Cardiac muscle cell (in vitro differentiated cells and primary cell): ENCODE measurements at places on chromosomes 6 and 20.

DNA sequence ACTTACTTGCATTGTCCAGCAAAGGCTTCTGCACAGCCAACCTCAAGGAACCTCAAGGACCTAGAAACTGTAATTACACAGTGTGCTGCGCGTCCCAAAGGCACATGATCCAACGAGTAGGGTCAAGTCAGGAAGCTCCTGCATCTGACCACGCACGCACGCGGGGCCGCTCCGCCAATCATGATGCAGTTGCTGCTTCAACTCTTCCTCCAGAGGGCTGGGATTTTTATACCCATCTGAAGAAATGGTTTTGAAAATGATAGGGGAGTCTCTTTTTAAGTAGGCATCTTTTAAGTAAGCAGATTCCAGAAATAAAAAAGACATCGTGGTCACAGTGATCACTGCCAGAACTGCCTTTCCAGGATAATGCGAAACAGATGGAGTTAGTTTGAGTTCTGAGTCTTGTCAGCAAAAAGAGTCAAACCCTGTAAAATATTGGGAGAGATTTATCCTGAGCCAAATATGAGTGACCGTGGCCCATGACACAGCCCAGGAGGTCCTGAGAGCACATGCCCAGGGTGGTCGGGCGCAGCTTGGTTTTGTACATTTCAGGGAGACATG is 34.0 kb downstream of the KIF25 start:
- peak; percentile 66 for DNase-seq
- no peaks in the 10 kb centered on the region for H3K36me3 ChIP-seq
- peaks cover 5% of the 10 kb centered on the region for H3K27me3 ChIP-seq
- H3K4me3 ChIP-seq = no peak overlapping the region

DNA sequence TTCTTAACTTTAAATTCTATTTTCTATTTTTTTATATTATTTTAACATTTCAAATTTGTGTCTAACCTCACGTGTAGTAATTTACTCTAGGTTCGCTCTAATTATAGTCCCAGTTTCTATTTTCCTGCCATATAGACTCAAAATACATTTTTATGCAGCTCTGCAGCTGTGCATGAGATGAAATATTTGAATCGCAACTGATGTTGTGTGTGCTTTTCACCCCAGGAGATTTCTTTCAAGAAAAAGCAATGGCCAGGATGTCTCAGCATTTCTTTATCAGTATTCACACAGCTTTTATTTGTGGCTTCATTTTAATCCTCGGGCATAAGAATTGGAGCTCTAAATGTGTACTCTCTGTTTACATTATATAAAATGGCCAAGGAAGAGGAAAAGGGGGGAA is 157.6 kb downstream of the HDGFL1 start:
- H3K36me3 ChIP-seq = no peaks in the 10 kb centered on the region
- H3K4me1 ChIP-seq = peaks cover 7% of the 10 kb centered on the region
- H3K4me3 ChIP-seq = no peak overlapping the region
- H3K27me3 ChIP-seq = no peaks in the 10 kb centered on the region
- peak; percentile 1 for DNase-seq

- peaks cover 15% of the 10 kb centered on the region for H3K4me1 ChIP-seq
- H3K36me3 ChIP-seq = no peaks in the 10 kb centered on the region
- no peak overlapping the region for H3K27ac ChIP-seq
- no peak for DNase-seq
- H3K4me3 ChIP-seq = no peak overlapping the region
- no peaks in the 10 kb centered on the region for H3K27me3 ChIP-seq
Observed at GRCh38 chr6:90805619-90806155, 218.8 kb upstream of the MAP3K7 start.

- no peaks in the 10 kb centered on the region for H3K4me1 ChIP-seq
- H3K36me3 ChIP-seq = no peaks in the 10 kb centered on the region
- H3K4me3 ChIP-seq = no peak overlapping the region
- no peak overlapping the region for H3K27ac ChIP-seq
- DNase-seq = no peak
- peaks cover 25% of the 10 kb centered on the region for H3K27me3 ChIP-seq
Observed at GRCh38 chr6:39053854-39054576, 5.4 kb downstream of the GLP1R start.

GRCh38 chr6:109060571-109060970 is 34.1 kb downstream of the SESN1 start:
- H3K36me3 ChIP-seq = no peaks in the 10 kb centered on the region
- no peaks in the 10 kb centered on the region for H3K27me3 ChIP-seq
- DNase-seq = no peak
- no peak overlapping the region for H3K4me3 ChIP-seq
- no peaks in the 10 kb centered on the region for H3K4me1 ChIP-seq

DNA sequence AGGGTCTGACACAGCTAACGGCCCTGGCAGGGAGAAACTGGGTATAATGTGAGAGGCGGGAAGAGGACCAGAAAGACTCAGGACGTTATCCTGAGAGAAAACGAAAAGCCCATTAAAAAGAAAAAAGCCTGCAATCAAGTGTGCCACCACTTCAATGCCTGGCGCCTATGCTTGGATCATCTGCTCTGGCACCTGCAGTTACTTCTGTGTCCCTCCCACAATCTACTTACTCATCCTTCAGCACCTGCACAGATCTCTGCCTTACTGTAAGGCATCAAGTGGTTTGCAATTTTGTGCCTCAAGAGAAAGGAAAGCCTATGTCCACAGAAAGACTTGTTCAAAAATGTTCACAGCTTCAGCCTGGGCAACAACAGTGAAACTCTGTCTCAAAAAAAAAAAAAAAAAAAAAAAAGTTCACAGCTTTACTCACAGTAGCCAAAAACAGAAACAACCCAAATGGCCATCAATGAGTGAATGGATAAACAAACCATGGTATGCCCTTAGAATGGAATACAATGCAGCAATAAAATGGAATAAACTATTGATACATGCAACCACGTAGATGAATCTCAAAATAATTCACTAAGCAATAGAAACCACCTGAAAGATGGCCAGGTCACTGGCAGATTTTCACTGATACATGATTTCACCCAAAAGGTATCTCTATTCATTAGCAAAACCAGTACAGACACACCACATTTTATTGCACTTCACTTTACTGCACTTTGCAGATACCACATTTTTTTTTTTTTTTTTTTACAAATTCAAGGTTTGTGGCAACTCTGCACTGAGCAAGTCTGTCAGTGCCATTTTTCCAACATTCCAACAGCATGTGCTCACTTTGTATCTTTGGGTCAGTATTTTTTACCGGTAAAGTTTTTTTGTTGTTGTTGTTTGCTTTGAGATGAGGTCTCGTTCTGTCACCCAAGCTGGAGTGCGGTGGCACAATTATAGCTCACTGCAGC is 48.6 kb downstream of the ABHD12 start:
- no peak overlapping the region for H3K4me3 ChIP-seq
- peaks cover 33% of the 10 kb centered on the region for H3K4me1 ChIP-seq
- H3K36me3 ChIP-seq = peaks cover 4% of the 10 kb centered on the region

- no peaks in the 10 kb centered on the region for H3K4me1 ChIP-seq
- DNase-seq = no peak
- H3K27ac ChIP-seq = no peak overlapping the region
- no peaks in the 10 kb centered on the region for H3K36me3 ChIP-seq
- H3K4me3 ChIP-seq = no peak overlapping the region
Observed at GRCh38 chr6:103210686-103211085, 1649.0 kb downstream of the HACE1 start.

DNA sequence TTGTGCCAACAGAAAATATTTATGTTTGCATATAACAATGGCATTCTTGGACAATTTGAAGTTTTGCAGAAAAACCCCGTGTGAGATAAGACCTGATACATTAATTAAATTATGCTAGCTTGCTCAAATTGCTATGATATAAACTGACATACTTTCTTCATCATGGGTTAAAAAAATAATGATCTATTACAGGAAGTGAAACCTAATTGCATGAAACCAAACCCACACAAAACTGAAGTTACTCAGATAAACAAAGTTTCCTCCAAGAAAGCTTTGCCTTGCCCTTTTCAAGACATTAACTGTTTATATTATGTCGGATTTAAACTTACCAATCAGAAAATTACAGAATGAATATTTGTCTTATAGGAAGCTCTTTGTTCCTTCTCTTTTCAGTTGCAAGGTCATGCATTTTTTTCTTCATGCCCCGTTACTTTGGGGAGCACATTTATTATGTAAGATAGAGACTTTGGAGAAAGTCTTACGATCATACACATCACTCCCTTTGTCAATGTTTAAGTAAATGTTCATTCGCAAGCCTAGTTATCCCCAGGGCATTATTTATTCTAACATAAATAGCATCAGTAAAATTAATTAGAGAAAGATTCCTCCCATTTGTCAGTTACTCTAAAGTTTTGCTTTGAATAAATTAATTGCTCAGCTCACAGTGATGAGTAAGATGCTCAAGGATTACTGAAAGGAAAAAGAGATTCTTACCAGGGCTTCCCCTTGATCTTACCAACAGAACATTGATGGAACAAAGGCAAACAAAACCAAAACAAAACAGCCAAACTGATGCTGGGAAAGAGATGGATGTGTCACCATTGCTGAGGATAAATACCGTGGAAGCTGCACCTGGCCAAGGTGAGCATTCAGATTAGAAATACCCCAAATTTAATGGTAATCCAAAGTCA is 14.8 kb upstream of the TMEM244 start:
- H3K4me3 ChIP-seq = no peak overlapping the region
- DNase-seq = no peak
- H3K27me3 ChIP-seq = peaks cover 49% of the 10 kb centered on the region
- no peak overlapping the region for H3K27ac ChIP-seq
- H3K36me3 ChIP-seq = no peaks in the 10 kb centered on the region
- no peaks in the 10 kb centered on the region for H3K4me1 ChIP-seq

DNA sequence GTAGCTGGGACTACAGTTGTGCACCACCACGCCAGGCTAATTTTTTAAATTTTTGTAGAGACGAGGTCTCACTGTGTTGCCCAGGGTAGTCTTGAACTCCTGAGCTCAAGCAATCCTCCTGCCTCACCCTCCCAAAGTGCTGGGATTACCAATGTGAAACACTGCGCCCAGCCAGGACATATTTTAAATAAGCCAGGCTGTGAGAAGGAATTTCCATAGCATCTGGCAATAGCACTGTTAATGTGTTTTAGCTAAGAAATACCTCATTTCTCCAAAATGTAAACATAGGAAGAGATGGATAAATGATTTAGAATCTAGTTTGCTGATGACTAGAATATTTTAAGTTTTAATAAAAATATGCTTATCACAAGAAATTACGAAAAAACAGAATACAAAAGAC is 27.0 kb upstream of the SLA2 start:
- H3K27ac ChIP-seq = no peak overlapping the region
- no peaks in the 10 kb centered on the region for H3K36me3 ChIP-seq
- H3K4me1 ChIP-seq = no peaks in the 10 kb centered on the region
- H3K27me3 ChIP-seq = no peaks in the 10 kb centered on the region
- H3K4me3 ChIP-seq = no peak overlapping the region

DNA sequence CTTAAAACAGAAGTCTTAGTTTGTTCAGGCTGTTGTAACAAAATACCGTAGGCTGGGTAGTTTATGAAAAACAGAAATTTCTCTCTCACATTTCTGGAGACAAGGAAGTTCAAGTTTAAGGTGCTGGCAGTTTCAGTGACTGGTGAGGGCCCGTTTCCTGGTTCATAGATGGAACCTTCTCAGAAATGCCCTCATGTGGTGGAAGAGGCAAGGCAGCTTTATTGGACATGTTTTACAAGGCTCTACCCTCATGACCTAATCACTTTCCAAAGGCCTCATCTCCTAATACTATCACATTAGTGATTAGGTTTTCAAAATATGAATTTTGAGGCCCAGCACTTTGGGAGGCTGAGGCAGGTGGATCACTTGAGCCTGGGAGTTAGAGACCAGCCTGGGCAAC is 2.4 kb downstream of the HEBP2 start:
- no peaks in the 10 kb centered on the region for H3K27me3 ChIP-seq
- no peak overlapping the region for H3K4me3 ChIP-seq
- no peak for DNase-seq
- H3K4me1 ChIP-seq = peaks cover 7% of the 10 kb centered on the region
- no peak overlapping the region for H3K27ac ChIP-seq

DNA sequence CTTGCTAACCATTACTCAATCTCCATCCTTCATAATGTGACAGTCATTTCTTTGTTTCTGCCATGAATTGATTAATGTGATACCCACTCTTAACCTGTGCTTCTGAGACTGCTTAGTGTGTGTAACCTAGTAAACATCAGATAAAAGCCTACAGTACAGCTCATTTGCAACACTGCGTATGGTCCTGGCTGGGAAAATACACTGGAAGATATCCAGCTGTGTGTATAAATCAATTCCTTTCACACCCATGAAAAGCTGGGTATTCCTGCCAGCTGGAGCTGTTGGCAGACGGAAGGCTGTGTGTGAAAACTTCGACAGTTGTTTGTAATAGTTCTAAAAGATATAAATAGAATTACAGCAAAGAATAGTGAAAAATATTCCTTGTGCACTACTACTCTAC is 509.2 kb downstream of the FRK start:
- H3K4me1 ChIP-seq = no peaks in the 10 kb centered on the region
- H3K4me3 ChIP-seq = no peak overlapping the region
- no peak overlapping the region for H3K27ac ChIP-seq
- no peaks in the 10 kb centered on the region for H3K36me3 ChIP-seq
- DNase-seq = no peak

DNA sequence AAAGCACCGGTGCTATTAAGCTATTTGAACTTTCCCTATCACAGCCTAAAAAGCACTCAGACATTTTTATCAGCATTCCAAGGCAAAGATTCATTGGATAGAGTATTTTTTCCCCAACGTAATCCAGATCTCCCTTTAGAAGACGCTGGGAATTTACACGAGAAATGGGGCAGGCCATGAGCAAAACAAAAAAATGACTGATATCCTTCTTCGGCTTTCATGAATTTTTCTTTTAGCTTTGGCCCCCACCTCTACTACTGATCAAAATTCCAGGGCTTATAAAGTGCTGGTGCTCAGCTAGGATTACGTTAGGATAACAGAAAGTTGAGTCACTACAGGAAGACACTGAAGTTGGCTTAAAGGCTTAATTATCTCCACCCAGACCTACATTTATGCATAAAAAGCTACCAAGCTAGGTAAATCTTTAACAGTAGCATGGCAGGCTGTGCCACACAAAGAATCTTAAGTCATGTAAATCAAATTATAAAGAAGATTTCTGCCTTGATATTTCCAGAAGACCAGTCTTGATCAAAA is 418.5 kb upstream of the BTBD3 start:
- H3K36me3 ChIP-seq = no peaks in the 10 kb centered on the region
- H3K4me3 ChIP-seq = no peak overlapping the region
- no peaks in the 10 kb centered on the region for H3K4me1 ChIP-seq
- no peak for DNase-seq
- no peaks in the 10 kb centered on the region for H3K27me3 ChIP-seq

DNA sequence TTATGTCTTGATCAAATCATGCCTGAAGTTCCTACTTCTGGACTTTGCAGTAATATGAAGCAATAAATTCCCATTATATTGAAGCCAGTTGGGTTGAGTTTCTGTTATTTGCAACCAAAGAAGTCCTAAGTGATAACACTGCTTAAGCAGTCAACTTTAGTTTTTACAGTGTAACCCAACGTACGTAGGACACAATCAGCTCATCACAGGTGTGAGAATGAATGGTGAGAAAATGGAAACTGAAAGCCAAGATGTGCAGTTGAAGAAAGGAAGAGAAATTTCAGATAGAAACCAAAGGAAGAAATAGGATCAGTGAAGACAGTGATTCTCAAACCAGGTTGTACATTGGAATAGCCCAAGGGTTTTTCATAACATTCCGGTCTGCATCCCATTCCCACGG is 211.4 kb upstream of the ZFP64 start:
- no peaks in the 10 kb centered on the region for H3K4me1 ChIP-seq
- H3K36me3 ChIP-seq = no peaks in the 10 kb centered on the region
- H3K27ac ChIP-seq = no peak overlapping the region

GRCh38 chr20:21511850-21512633 is 1.8 kb downstream of the NKX2-2 start:
- H3K36me3 ChIP-seq = no peaks in the 10 kb centered on the region
- peaks cover 3% of the 10 kb centered on the region for H3K4me1 ChIP-seq
- peaks cover 100% of the 10 kb centered on the region for H3K27me3 ChIP-seq
- no peak overlapping the region for H3K4me3 ChIP-seq
- no peak for DNase-seq
